ENCODE measurements at places on chromosomes 4 and X.

DNA sequence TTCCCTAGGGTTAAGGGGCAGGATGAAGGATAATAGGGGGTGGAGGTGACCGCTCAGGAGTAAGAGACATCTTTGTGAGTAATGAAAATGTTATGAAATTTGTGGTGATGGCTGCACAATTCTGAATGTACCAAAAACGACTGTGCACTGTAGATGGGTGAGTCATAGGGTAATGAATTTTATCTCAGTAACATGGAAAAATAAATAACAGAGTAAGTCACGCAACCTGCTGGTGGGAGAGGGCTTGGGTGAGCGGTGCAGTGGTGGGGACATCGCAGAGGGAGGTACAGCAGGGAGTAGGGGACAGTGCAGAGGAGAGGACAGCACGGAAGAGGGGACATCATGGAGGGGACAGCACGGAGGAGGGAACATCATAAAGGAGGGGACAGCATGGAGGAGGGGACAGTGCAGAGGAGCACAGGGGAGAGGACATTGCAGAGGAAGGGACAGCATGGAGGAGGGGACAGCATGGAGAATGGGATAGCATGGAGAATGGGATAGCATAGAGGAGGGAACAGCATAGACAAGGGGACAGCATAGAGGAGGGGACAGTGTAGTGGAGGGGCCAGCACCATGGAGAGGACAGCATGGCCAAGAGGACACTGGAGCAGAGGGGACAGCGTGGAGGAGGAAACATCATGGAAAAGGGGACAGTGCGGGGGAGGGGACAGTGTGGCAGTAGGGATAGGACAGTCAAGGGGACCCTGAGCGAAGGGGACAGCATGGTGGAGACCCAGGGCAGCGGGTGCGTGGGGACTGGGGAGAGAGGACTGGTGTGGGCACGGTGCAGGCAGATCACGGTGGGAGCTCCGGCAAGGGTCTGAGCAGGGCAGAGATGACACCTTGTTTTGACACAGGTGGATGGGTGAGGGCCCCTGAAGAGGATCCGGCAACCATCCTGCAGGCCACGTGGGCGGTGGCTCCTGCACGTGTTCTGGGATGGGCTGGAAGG is 68.5 kb upstream of the MXD4 start:
- DNase-seq: no peak

DNA sequence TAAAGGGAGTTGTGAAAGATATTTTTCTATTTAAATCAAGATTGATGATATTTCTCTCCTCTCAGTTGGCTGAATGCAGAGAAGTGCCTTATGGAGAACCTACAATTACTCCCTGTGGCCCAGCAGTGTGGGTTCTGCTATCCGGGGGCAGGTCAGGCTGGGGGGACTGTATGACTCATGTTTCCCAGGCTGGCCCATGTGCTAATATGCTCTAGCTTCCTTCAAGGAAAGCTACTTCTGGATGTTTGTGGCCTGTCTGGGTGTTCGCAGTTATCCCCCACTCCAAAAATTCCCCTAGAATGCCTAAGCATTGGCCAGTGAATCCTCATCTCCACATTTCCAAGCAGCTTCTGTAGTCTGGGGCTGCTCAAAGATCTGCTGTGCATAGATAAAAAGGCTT is 58.9 kb upstream of the SPP1 start:
- DNase-seq: no peak

DNA sequence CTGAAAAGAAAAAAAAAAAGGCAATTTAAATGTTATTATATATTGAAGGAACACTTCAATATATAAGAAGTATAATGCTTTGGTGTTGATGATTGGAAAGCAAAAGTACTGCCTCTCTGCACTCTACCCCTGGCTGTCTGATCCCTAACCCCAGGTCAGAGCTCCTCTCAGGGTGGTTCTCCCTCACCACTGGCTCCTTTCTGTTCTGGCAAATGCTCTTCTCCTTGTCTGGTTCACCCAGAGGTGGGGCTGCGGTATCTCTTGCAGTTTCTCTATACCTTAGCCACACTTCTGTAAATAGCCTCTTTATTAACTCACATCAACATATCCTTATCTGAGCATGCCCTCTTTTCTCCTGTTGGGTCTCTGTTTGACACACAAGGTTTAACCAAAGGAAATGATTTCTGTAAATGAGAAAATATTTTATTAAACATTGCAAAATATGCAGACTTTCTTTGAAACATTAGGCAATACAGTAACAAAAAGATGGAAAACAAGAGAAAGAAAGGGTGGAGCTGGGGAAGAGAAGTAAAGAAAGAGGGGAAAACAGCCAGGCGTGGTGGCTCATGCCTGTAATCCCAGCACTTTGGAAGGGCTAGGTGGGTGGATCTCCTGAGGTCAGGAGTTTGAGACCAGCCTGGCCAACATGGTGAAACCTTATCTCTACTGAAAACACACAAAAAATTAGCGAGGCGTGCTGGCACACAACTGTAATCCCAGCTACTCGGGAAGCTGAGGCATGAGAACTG is 45.7 kb downstream of the ING2 start:
- no peak for DNase-seq

GRCh38 chrX:148448686-148449085 is 51.7 kb upstream of the AFF2 start:
- DNase-seq: no peak

DNA sequence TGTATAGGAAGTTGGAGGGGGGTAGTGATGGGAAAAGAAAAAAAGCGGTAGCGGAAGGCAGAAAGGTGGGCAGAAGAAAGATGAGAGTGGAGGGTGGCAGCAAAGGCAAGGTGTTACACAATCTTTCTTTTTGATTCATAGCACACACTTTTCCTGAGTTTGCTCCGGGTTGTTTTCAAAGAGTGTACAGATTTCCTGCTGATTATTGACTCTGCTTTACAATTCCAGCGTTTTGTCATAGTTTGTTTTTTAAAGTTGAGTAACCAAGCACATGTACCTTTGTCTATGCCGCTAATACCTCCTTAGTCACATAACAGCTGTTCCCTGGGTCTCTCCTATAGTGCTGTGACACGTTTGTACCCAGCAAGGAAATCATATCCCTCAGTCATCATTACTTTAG is 50.3 kb downstream of the AGA start:
- DNase-seq: no peak

- DNase-seq: no peak
Observed at GRCh38 chr4:107866726-107867125, 42.0 kb downstream of the SGMS2 start.

- peak; percentile 63 for DNase-seq
Observed at GRCh38 chr4:151408630-151409469, at the start of gene FHIP1A. Gene FHIP1A (plus strand): TSS chr4:151409176. CDS start chr4:151566260, 157,084 bp downstream.

DNA sequence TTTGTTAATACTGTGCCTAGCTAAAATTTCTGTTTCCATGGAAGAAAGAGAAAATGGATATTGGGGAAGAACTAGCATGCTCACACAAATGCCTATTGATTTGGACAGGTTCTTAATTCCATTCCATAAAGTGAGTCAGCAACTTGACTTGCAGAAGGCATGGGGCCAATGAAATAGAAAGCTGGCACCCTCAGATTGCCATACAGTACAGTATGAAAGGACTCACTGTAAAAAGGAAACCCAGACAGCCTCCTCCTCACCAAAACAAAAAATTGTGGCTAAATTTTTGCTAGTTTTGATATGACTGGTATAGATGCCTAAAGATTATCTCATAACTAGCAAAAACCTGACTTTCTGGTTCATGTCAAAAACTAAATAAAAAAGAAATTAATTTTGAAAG is 11.2 kb upstream of the TAB3 start:
- DNase-seq: no peak

DNA sequence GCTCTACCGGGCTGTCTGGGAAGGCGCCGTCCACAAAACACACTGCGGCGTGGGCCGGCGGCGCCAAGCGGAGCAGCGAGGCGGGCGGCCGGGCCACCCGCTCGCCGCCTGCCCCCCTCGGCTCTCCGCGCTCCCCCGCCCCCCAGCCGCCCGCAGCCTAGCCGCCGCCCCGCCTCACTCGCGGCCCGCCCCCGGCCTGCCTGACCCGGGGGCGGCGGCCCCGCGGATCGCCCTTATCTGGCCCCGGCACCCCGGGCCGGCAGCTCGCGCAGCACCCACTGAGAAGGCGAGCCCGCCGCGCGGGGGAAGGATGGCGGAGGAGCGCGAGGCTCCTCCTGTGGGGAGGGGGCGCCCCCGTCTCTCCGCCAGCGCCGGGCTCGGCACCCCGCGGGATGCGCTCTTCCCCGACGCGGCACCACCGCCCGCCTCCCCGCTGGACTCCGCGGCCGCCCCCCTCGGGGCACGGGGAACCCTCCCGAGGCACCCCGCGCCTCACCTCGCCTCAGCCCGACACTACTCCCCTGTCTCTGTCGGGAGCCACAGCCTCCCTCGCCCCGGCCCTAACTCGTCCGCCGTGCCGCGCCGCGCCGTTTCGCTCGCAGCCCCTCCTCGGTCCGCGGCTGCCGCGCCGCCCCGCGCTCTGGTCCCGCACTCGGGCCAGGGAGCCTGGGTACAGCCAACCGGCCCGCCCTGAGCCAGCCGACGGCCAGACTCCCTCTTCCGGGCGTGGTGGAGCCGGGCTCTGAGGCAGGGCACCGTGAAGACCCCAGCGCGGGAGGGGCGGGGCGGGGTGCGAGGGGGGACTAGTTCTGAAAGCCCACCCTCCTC is 566 bp downstream of the ATP11C start:
- peak; percentile 49 for DNase-seq

GRCh38 chr4:188287169-188287894 is 148.1 kb downstream of the TRIML1 start:
- DNase-seq: no peak

- DNase-seq: no peak
Observed at GRCh38 chr4:186936496-186937375, 213.1 kb upstream of the FAT1 start.

- DNase-seq: no peak
Observed at GRCh38 chrX:153445856-153446635, at the start of gene TREX2. Gene TREX2 (minus strand): TSS chrX:153446056. CDS start chrX:153445430, 626 bp downstream.

DNA sequence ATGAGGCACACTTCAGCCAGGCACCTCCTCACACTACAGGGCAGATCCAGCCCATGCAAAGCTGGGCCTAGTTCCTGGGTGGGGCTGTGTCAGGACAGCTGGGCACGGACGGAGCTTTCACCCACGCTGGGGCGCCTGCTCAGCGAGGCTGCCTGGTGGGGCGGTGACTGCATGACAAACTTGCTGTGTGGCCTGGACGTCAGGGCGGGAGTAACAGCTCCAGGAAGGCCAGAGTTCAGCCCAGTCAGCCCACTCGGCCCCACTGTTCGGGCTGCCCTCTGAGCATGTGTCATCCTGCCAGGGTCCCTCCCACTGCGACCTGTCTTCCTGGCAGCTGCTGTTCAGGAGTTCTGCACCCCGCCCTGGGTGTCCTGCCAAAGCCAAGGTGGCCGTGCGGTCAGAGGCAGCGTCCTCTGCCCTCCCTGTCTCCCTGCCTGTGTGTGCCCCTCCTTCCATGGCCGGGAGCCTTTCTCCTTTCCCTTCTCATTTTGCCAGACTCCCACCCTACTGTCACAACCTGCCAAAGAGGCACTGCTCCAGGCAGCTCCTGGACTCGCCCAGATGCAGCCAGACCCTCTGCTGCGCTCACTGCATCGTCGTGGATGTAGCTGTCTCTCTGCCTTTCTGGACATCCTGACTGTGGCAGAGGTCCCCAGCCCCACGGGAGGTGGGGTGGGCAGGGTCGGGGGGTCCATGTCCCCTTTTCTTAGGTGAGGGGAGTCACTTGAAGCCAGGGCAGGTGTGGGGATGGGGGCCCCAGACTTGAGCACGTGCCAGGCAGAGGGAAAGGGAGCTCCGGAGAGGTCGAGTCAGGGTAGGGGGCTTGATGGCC is 33.0 kb upstream of the KIAA0232 start:
- DNase-seq: no peak

- DNase-seq: no peak
Observed at GRCh38 chr4:122997463-122998101, 75.2 kb upstream of the NUDT6 start.

DNA sequence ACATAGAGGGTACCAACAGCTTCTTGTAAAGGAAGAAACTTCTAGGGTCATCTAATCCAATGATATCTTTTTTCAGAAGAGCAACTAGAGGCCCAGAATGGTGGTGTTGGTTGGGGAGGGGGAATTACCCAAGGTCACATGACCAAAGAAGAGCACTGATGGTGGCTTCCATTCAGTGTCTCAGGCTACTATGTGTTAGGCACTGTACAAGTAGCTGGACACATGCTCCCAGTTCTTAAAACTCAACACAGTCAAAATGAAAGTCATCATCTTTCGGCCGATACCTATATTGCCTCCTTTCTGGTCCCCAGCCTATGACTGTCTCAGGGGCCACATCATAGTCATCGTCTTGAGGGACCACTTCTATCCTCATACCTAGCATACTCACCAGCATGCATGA is 88.1 kb downstream of the ARHGAP6 start:
- DNase-seq: no peak

- DNase-seq: no peak
Observed at GRCh38 chr4:76836860-76837562, 60.9 kb downstream of the SOWAHB start.

DNA sequence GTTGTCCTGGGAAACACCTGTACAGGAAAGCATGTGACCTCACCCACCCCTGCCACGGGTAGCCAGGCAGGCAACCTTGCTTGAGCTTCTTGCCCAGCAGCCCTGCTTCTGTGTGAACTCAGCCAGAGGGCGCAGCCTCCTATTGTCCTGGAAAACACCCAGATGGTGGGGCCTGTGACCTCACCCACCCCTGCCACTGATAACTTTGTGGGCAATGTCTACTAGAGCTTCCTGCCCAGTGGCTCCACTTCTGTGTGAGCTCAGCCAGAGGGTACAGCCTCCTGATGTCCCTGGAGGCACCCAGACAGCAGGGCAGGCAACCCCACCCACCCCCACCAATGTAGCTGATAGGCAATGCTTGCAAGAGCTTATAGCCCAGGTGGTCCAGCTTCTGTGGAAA is 146.3 kb downstream of the DTHD1 start:
- no peak for DNase-seq

DNA sequence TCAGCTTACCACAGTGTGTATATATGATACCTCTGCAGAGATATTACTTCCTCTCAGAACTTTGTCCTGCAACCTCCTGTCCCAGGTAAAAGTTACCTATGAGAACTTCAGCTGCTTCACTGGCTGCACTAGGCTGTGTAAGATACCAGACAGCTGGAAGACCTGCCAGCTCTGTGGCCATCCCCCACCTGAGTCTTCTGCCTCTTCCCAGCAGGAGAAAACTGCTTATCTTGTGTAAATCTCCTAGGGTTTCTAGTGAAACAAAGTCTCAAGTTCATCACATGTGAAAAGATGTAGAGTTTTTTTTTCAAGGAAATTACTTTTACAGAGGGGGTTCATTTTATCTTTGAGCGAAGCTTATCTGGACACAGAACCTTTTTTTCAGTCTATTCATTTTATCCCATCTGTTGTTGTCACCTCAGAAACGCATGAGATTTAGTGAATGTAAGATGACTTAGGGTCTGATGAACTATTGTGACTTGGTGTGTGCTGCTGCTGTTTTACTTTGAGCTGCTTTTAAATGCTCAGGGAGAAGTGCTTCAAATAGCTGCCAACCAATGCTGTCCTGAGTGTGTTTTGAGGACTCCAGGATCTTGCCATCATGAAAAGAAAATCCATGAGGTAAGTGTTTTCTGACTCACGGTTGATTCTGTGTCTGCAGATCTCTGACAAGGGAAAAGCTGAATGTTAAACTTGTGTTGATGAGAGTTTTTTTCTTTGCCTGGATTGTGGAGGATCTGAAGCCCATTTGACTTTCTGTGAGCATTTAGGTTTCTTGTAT is 187.8 kb downstream of the FRAS1 start:
- no peak for DNase-seq

Measured in endothelial cell (in vitro differentiated cells).